T-helper 2 cell (primary cell): ENCODE measurements at places on chromosomes 2 and 18.

GRCh38 chr2:46082531-46083485, 214.4 kb upstream of the EPAS1 start:
- DNase-seq = no peak

- no peak for DNase-seq
Measured at GRCh38 chr18:44741085-44741484, 60.4 kb downstream of the SETBP1 start.

- DNase-seq = peak; percentile 96
Measured at GRCh38 chr2:126657636-126658318, 1.8 kb downstream of the GYPC start.

DNA sequence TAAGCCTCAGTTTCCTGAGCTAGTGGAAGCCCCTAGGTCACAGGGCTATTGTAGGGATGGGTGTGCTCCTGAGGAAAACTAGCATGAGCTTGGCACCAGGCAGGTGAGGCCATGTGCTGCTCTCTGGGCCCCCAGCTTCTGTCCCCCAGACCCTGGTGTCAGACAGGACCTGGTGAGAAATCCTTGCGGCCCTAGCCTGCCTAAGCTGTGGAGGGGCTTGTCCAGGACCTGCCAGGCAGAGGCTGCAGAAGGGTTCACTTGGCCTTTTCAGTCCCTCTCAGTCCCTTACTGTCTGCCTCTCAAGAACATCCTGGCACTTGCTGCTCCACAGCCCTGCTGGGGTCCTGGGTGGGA, 58.4 kb downstream of the ZFP36L2 start:
- DNase-seq = no peak

DNA sequence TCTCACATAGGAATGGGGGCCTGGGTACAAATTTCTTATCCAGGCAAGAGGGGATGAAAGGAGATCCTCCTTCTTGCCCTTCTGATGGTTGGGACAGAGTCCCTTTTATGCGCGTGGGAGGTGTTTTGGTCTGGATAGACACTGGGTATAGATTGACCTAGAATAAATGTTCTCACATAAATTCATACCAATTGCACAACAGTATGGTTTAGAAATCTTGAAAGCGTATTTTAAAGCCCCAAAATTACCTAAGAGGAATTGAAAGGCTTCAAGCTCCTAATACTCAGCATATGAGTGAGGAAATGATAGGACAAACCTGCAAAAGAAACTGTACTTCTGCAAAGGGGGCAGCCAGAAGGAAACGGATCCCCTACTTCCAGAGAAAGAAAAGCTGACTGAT, 2.6 kb upstream of the BCL2 start:
- DNase-seq = no peak

- no peak for DNase-seq
Measured at GRCh38 chr2:19887510-19887909, 14.3 kb downstream of the TTC32 start.

DNA sequence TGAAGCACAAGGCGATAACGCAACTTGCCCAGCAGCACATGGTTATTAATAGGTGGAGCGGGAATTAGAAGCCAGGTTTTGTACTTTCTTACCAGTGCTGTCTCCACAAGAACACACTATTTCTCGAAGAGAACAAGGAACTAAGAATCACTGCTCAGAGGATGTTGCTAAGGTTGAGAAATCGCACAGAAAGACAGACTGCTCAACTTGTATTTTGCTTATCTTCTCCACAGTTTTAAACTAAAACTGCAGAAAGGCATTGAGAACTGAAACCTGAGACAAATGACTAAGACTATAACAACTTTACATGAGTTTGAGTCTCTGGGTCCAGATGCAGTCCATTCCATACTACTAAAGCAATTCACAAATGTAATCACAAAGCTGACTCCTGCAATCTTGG, 6.2 kb downstream of the PRKD3 start:
- no peak for DNase-seq

- DNase-seq = no peak
Measured at GRCh38 chr2:105100046-105100840, 62.4 kb downstream of the MRPS9 start.

DNA sequence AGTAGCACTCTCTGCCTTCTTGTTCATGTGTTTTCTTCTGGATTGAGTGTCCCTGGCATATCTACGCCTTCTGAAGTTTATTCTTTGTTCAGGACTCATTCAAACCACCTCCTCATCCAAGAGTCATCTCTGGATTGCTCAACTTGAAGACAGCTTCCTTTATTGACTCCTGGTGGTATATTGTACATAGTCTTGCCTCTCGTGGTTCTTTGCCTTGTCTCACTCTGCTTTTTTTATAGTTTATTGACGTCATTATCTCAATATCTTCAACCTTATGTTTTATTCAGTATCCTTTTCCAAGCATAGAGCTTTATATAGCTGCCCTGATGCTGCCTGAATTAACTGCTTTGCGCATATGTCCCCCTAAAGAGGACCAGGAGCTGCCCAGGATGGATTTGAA, 161.7 kb downstream of the INSIG2 start:
- DNase-seq = no peak

DNA sequence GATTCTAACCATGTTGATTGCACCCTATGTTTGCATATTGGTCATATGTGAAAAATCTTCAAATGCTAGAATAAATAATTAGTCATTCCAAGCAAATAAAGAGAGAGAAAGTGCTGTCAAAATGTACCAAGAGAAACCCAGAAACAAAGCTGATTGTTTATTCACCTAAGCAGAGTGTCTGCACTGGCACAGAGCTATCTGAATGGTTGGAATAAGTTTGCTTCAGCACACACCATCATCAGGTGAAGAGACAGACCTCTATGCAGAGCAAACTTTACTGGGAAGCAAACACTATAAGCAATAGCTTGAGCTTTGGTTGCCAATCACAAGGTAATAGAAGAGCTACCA, 25.4 kb downstream of the DSG4 start:
- DNase-seq = no peak

GRCh38 chr18:44896846-44897245, 216.2 kb downstream of the SETBP1 start:
- DNase-seq = no peak

GRCh38 chr2:216695401-216695821, at the start of gene IGFBP5:
IGFBP5 (minus strand) TSS chr2:216695549; CDS start chr2:216694775, 774 bp downstream.
- DNase-seq = no peak

DNA sequence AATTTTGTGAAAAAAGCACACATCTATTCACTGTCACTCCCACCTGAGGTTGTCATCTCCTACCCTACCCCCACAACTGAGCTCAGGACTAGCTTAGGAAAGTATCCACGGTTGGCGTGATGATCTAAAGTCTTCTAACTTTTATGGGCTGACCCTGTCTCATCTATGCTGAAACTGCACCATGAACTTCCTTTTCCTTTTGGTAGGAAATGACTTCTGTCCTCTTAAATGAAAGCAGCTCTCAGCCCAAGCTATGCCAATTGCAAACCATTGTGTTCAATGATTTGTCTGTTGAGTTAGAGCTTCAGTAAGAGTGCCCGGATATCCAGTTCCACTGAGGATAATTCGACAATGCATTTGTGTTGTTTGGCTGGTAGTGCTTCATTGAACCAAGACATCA, 52.7 kb downstream of the ARHGAP25 start:
- DNase-seq = no peak

GRCh38 chr2:40173276-40173675, 278.6 kb downstream of the SLC8A1 start:
- no peak for DNase-seq

DNA sequence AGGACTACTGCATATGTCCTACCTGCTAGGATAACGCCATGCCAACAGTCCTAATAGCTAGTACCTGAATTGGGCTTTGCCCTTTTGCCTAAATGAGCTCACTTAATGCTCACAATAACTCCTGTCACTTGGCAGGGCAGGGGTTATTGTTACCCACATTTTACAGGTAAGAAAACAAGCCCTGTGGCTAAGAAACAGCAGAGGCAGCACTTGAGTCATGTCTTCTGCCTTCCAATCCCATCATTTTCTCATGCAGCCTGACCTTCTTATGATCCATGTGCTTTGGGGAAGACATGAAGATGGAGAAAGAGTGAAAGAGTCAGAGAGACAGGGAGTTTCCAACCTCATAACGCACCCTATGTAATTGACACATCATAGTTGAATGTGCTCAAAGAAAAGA, 33.6 kb upstream of the LPIN1 start:
- no peak for DNase-seq

- DNase-seq = no peak
Measured at GRCh38 chr2:197606180-197606579, 69.2 kb downstream of the RFTN2 start.

- DNase-seq = no peak
Measured at GRCh38 chr2:171432206-171432968, 1.4 kb downstream of the METTL8 start.

DNA sequence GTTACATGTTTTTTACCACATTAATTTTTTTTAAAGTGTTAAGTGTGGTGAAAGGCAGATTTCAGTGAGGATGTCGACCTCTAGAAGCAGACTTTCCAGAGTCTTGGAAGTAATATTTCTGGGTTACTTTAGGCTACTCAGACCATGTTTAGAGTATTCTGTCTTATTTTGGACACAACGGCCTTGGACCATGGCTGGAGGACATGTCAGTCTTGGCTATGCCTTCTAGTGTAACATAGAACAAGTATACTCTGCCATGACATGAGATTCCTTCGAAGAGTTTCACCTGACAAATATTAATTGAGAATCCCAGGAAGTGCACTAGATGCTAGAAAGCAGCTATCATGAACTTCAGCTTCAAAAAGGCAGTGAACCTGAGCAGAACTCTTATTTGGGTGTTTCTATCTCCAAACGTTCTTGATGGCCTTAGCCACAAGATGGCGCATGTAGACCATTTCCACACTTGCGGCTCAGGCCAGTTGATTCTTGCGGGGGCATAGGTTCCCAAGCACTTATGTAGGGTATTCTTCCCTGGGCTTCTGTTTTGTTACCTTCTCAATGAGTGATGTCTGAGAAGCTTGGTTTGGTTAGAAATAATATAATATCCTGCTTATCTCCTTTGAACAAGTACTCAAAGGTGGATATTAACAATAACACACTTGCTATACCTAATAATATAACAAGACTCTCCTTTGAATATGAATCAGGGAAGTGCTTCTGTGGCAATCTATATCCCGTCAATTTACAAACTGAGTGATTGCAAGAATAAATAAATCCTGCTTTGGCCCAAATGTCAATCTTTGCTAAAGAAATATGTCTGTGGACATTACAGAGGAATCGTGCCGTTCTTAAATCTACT, 62.0 kb downstream of the CACNB4 start:
- DNase-seq = no peak

GRCh38 chr2:27829791-27830190, 58.3 kb downstream of the MRPL33 start:
- no peak for DNase-seq

DNA sequence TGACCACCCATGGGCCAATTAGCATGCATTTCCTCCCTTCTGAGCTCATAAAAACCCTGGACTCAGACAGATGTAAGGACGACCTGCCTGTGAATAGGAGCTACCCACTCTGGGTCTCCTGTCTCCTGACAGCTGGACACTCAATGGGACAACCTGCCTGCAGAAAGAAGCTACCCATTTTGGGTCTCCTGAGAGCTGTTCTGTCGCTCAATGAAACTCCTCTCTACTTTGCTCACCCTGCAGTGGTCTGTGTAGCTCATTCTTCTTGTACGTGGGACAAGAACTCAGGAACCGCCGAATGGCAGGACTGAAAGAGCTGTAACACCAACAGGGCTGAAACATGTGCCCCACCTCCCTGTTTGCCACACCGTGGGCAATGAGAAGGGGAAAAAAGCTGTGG, 60.3 kb upstream of the DYNC1I2 start:
- no peak for DNase-seq

GRCh38 chr2:231348173-231348572, 47.3 kb upstream of the B3GNT7 start:
- DNase-seq = no peak

GRCh38 chr2:166180951-166181812, 53.4 kb upstream of the SCN1A start:
- no peak for DNase-seq

GRCh38 chr18:58495207-58495606, 133.7 kb downstream of the ALPK2 start:
- DNase-seq = no peak

- no peak for DNase-seq
Measured at GRCh38 chr18:3086871-3087270, 73.9 kb upstream of the LPIN2 start.
